HepG2 (cell line): ENCODE measurements at places on chromosomes 16 and 17.

DNA sequence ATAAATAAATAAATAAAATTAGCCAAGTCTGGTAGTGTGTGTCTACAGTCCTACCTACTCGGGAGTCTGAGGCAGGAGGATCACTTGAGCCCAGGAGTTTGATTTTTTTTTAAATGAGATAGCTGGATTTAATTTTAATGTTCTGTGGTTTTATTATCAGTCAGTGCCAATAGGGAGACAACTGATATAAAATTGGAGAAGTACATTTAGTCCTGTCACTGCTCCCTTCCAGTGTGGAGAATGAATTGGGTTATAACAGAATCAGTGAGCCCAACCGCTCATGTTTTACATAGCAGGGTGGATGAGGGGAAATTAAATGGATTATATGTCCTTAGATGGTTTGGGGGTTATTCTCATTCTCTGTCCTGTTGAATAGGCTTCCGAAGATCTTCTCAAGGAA, 6.2 kb downstream of the NME1 start:
- DNase-seq: no peak

DNA sequence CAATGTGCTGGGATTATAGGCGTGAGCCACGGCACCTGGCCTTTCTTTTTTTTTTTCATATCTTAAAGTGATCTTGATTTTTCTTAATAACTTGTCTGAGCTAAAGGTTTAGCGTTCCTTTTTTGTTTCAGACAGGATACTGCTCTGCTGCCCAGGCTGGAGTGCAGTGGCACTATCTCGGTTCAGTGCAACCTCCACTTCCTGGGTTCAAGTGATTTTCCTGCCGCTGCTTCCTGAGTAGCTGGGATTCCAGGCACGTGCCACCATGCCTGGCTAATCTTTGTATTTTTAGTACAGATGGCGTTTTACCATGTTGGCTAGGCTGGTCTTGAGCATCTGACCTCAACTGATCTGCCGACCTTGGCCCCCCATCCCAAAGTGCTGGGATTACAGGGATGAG, 4.0 kb downstream of the RUSF1 start:
- DNase-seq: no peak

- DNase-seq: peak; percentile 54
Measured at GRCh38 chr17:17568772-17569195, 22.7 kb downstream of the PEMT start.

DNA sequence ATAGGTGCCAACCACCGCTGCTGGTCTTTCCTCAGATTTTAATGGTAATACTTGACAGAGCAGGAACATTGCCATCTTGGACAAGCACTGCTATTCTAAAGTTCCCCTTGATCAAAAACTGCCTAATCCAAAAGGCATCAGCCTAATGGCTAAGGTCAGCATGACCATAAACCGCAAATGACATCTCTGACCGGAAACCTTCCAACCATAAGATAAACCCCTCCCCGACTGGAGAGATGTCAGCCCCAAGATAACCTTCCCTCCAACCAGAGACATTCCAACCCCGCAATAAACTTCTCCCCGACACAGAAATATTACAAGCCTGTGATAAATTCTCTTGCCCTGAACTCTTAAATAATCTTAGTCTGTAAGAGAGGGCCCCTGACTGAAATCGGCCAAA, 7.4 kb upstream of the DHX40 start:
- no peak for DNase-seq

GRCh38 chr17:64390044-64390443, 616 bp downstream of the PECAM1 start:
- no peak for DNase-seq

DNA sequence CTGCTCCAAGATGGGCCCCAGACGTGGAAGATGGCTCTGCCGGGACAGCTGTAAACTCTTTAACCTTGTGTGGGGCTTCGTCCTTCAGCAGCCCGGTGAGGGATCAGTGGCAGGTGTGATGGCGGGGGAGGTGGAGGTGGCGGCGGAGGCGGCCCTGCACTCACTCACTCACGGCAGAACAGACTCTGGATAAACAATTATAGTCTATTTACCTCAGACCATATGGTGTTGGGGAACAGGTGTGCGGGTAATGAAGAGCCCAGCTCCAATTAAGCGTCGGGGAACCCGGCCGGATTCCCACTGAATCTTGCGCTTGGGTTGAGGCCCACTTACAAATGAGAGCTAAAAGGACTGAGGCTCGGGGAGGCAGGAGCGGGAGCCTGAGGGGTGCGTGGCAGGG, 104.3 kb upstream of the SDK2 start:
- DNase-seq: no peak

DNA sequence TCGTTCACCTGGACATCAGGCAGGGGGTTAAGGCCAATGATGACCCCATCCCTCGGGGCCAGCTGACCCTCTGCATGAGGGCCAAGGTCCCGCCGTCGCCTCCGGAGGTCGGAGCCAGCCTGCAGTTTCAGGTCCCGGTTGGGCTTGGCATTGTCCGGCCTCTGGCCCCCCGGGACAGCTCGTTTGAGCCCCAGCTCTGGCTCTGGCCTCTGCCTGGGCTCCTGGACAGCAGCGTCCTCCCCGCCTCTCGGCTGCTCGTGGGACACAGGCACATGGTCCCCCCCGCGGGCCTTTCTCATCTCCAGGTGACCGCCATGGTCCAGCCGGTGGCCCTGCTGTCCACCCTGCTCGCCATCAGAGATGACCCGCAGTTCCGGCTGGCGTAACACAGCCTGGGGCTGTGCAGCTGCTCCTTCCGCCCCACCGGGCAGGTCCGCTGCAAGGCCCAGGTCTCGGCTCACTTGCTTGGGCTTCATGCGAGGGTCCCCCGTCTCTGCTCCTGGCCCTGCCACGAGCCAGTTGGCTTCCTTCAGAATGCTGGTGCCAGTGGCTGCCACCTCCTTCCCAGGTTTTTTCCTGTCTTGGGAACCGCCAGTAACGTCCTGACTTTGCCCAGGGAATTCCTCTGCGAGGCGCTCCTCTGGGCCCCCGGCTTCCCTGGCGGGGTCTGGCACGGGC, 6.7 kb downstream of the NDUFAF8 start:
- no peak for DNase-seq

GRCh38 chr16:9778849-9779248, 403.4 kb downstream of the GRIN2A start:
- DNase-seq: no peak

DNA sequence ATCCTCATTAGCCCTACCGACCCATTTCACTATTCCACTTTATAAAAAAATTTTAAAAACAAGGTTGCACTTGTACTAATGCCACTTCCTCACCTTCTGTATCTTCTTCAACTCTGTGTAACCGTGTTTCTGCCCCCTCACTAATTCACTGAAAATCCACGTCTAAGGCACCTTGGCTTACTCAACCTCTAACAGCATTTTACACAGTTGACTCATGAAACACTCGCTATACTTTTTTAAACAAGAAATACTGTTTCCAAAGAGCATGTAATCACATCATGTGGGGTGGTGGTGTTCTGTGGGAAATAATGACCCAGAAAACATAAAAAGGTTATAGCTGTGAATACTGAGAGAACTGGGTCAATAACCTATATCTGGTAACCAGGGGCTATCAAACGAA, 79.9 kb downstream of the NCOR1 start:
- no peak for DNase-seq

GRCh38 chr17:77834170-77835115, 124.1 kb upstream of the TNRC6C start:
- peak; percentile 20 for DNase-seq

GRCh38 chr17:36183001-36183971, 6.8 kb upstream of the TBC1D3B start:
- DNase-seq: peak; percentile 37

GRCh38 chr17:81365601-81366585, 29.4 kb upstream of the BAHCC1 start:
- DNase-seq: peak; percentile 72

- DNase-seq: no peak
Measured at GRCh38 chr17:6521586-6521985, 34.8 kb downstream of the PITPNM3 start.

DNA sequence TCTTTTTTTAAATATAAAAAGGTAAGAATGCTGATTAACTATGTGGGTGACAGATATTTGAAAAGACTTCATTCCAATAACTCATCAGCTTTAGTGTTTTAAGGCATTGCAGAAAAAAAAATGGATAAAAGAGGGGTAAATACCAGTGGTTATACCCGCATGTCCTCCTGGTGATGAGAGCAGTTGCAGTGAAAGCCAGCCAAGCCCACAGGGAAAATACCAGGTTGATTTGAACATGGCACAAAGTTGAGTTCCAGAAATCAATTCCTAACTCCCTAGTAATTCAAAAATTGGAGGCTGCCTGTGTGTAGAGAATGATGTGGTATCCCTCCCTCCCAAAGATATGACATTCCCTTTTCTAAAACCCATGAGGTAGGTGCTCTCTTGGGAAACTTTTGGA, 453.2 kb upstream of the SOX9 start:
- no peak for DNase-seq

GRCh38 chr16:49918257-49918656, 62.3 kb upstream of the ZNF423 start:
- no peak for DNase-seq

DNA sequence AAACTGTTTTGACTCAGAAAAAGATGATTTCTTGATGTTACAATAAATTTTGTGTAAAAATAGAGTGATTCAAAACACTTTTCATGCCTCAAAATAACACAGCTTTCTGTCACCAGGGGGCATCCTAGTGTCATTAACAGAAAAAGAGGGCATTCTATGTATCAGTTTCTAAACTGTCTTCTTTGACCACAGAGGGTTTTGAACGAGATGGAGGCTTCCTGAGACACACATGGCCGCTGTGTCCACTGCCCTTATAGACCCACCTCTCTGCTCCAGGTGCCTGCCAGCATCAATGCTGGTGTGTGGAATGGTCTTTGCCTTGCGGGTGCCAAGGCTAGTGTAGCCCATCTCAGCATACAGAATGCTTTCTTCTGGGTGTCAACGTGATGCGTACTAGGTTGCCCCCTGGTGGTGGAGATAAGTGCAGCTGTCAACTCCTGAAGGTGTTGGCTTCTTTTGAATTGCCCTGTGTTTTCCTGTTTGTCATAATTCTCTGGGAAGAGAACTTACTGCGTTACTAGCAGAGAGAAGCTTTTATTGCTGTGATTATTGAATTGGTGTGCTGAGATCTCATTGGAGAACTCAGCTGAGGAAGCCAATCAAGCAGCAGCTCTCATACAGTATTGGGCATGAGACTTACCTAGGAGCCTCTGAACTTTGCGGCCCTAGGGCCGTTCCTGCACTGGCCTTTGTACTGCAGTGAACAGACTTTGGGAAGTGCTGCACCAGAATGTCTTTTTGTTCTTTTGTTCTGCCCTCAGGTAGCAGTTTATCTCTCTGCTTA, 38.6 kb downstream of the USP10 start:
- DNase-seq: peak; percentile 78

DNA sequence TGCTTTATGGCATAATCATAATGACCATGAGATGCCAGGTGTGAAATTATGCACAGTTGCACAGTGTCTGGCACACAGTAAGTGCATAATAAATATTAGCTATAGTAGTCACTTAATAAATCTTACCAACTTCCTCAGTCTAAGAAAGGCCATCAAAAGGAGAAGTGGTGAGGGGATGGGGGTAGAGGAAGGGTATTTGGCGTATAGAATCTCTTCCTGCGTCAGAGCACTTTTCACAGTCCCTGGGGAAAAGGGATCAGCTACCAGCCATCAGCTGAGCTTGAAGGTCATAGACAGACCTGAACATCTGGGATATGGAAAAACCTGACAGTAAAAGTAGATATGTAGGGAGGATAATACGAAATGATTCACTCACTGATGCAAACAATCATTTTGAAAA, 5.8 kb downstream of the CRHR1 start:
- no peak for DNase-seq

GRCh38 chr16:3127745-3128144, 7.1 kb upstream of the ZNF213 start:
- DNase-seq: no peak

DNA sequence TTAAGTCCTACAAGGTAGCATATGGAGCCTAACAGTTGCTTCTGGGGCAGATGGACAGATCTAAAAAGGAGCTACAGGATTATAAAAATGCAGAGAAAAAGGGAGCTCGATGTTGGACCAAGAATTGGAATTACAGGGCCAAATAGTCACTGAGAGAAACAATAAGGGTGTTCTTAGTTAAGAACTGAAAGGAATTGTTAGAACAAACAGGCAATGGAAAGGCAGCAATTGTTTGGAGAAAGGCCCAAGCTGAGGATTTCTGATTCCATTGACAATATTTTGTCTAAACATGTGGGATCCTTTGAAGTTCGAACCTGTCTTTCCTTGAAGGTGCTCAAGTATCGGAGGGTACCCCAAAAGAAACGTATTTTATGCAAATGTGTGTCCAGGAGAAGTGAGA, 513.6 kb upstream of the CDH8 start:
- no peak for DNase-seq

DNA sequence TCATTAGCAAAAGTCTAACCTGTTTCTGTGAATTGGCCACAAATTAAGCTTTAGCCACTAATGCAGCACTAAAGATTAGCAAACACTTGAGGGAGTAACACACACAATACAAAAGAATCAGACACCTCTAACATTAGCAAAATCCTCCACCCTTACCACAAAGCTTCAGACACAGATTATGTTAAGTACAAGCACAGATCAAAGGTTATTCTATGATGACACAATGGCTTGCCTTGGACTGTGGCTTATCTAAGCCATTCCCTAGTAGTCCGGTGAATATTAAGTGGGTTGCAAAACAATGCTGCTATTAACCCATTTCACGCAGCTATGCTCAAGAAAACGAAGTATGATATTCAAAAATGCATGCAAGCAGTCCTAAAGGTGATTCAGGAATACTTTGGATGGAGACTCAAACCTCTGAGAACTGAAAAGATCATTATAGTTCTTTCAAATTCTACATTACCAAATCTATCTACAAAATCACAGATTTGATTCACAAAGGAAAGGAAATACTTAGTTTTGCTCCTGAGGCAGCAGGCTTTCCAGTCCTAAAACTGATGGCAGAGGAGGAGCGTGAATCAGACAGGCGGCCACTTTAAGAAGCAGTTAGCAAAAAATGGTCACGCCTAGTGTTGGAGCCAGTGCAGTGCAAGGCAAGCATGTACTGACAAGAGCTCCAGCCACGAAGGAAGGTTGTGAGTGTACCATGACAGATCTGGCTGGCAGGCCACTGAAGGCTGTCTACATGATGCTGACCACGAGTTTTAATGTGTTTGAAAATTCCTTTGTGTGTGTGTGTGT, 67.2 kb downstream of the PARN start:
- peak; percentile 99 for DNase-seq

GRCh38 chr17:64158831-64159590, 29.1 kb upstream of the ERN1 start:
- DNase-seq: no peak

DNA sequence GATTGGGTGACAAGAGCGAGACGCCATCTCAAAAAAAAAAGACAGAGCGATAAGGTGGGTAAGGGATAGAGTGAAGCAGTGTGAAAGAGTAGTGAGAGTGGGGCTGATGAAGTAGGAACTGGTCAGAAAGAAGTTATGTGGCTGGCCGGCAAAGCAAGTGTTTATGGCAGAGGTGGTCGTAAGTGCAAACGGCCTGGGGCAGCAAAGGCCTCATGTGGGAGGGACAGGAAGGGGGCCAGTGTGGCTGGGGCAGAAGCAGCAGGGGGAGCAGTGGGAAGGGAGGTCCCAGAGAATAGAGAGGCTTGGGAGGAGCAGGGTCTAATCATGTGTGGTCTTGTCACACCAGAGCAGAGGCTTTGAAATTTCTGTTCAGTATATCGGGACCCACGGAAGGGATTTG, 186.2 kb downstream of the HS3ST3B1 start:
- DNase-seq: no peak
